ENCODE measurements at places on chromosomes 12 and 14.
A peak's percentile ranks its signal among the peaks of the same experiment; 100 is the strongest.

- peak; percentile 20 for DNase-seq
Measured at GRCh38 chr14:63438065-63438757, 105.0 kb downstream of the PPP2R5E start.

- DNase-seq: no peak
Measured at GRCh38 chr12:52335598-52336262, 14.5 kb upstream of the KRT83 start.

- no peak for DNase-seq
Measured at GRCh38 chr14:105047283-105048016, 17.8 kb downstream of the GPR132 start.

DNA sequence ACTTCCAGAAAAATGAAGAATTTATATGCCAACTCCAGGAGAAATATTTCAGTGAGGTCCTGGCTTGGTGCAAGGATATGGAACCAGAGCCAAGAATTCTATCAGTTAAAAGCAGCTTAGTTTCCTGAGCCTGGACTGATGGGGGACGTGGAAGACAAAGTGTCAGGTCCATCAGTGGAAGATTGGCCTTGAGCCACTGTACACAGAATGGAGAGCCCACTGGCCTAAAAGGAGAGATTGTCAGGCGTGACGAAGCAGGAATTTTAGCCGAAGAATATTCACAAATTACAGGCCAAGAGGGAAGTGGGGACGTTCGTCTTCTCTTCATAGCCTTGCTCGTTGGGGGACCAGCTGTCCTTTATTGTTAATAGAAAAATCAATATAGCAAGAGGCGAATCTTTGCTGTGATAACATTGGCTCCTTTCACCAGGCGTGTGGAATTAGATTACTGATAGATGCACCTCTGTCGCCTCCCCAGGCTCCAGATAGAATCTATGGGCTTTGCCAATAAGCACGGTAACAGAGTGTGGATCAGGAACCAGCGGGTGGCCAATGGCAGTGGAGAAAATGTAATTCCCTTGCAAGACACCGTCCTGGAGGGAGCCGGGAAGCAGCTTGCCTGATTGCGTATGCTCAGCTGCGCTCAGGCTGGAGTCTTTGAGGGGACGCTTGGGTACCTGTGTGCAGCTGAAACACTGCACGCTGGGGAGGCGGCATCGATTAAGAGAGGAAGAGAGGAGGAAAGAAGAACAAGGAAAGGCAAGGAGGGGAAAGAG is 56.4 kb downstream of the TMEM132C start:
- no peak for DNase-seq

DNA sequence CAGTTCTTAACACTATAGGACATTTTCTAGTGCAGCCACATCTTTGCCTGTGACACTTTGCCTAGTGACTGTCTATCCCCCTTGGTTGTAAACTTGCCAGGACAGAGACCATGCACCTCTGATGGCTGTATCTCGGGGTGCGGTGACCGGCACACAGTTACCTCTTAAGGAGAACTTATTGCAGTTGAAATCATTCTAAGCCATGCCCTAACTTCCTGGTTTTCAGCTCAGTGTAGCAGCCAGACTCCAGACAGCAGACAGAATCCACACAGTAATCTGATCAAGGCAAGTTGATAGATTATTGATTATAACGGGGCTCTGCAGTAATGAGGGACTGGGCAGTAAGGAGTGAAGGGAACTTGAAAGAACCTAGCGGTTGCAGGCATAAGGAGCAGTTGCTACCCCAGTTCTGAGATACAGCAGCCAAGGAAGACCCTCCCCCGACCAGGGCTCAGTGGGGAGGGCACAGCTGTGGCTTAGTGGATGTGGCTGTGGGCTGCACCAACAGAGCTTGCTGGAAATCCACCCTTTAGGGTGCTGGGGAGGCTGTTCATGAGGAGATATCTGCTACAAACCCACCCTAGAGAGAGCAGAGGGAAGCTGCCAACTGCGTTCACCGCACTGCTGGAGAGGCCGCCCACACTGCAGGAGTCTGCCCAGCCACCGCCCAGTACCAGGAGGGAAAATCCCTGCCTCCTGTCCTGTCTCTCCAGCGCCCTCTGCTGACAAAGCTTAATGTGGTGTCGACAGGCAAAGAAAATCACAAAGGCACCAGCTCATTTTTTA is 58.2 kb upstream of the BEGAIN start:
- DNase-seq: peak; percentile 89

DNA sequence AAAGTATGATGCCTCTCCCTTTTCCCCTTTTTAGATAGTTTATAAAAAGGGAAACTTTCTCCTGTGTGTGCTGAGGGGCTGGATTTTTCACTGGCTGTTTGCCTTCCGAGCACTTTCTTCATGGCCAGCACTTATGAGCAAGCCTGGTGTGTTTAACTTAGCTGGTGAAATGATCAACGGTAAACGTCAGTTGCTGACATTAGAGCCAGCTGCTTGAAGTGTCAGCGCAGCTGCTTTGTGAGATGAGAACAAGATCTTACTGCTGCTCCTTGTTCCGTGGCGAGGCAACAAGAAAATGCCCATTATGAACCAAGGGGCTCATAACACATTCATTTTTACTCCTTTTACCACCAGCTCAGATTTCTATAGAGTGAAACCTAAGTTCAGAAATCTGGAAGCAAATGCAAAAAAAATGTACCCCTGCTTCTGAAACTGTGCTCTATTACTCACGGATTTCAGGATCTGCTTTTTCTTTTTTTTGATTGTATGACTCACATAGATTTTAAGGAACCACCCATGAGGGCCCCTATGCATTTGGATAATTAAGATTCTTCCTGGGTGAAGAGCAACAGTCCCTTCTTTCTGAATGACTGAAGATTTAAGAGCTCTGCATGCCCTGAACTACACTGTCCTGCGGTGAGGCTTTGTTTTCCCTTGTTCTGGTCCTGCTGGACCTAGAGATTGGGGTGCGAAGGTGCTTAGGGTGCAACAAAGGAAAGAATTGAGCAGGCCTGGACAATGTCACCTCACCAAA is 74.3 kb upstream of the CPM start:
- DNase-seq: no peak

- no peak for DNase-seq
Measured at GRCh38 chr14:50792634-50793068, 38.3 kb downstream of the NIN start.

DNA sequence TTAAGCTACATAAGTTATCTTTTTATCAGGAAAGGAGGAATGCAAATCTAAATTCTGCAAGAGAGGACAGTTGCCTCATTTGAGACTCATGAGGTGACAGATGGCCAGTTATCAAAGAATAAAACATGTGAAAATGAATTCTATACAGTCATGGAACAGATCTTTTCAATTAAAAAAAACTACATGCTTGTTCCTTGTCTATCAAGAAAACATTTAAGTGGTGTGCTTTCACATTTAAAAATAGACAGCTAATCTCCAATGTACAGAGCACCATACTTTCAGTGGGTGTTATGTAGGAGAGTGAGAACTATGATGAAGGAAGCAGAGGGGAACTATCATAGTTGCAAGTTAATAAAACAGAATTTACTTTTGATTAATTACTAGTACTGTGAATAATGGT is 76.7 kb upstream of the TTC7B start:
- no peak for DNase-seq

GRCh38 chr12:54148560-54149429 is 40.0 kb downstream of the SMUG1 start:
- DNase-seq: no peak

- peak; percentile 70 for DNase-seq
Measured at GRCh38 chr14:67618617-67619063, 1.1 kb upstream of the ARG2 start.

DNA sequence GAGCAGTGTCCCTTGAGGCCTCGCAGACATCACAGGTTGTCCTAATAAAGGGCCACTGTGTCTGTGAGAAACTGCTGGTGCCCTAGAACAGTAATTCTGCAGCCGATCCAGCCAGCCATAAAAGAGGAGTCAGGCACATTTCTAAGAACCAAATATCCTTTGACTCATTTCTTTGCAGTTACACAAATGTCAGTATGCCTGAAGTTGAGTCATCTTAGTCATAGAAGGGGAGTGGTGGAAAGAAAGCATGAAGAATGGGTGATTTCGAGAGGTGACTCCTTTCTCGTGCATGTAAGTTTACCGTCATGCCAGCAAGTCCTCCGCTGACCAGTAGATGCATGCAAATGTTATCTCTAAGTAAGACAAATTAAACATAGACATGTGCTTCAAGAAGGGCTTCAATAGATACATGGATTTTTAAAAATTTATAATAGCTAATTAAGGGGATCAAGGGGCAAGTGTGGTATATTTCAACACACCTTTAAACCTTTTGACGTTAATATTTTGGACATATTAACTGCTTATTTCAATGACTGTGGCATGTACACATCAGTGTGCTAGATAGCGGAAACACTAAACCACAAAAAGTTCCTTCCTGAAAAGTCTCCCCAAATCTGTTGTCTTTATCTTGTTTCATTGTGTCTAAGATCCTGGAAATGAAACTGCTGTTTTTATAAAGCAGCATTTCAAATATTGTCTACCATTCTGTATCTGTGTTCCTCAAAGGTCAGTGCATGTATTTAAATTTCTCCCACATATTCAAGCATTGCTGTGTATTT is 497.4 kb downstream of the NPAS3 start:
- peak; percentile 66 for DNase-seq

DNA sequence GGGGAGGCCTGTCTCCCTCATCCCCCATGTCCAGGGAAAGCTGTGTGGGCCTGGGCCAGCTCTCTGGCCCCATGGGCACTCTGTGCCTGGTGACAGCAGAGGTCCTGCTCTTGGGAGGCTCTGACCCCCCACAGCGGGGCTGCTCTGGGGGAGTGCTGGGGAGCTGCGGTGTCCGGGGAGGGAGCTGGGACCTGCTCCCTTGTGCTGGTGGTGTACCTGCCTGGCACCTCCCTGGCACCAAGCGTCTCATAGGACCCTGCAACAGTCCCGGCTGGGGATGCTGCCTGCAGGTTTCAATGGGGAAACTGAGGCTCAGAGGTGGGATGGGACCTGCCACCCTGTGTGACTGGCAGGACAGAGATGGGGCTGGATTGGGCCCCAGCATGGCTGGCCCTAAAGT is 111.3 kb downstream of the KIF26A start:
- no peak for DNase-seq

GRCh38 chr12:68303850-68304249 is 28.3 kb downstream of the MDM1 start:
- no peak for DNase-seq

GRCh38 chr14:82422230-82422629 is 888.6 kb upstream of the SEL1L start:
- DNase-seq: no peak

DNA sequence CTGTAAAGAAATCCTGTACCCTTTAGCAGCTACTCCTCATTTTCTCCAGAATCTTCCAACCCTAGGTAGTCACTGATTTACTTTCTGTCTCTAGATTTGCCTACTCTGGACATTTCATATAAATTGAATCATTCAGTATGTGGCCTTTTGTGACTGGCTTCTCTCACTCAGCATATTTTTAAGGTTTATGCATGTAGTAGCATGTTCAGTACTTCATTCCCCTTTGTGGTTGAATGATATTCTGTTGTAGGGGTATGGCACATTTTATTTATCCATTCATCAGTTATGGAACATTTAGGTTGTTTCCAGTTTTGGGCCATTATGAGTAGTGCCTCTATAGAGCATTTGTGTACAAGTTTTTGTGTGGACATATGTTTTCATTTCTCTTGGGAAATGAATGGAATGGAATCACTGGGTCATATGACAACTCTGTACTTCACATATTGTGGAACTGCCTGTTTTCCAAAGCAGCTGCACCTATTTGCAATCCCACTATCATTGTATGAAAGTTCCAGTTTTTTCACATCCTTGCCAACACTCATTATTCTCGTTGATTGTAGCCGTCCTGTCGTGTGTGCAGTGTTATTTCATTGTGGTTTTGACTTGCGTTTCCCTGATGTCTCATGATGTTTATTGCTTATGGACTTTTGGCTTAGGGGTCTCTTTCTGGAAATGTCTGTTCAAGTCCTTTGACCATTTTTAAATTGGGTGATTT is 57.2 kb downstream of the ATF7IP start:
- DNase-seq: no peak

- DNase-seq: no peak
Measured at GRCh38 chr14:69050240-69051184, 71.4 kb upstream of the ACTN1 start.

All from activated CD4-positive, alpha-beta T cell treated with anti-CD3 and anti-CD28 coated beads, Interleukin-2, Interleukin-4, amounts not matched to agents 100 ng/mL and 50 ng/mL, durations not matched to agents 16 hours and 8 hours (primary cell).